NCI-H1417 (cell line): ENCODE measurements at places on chromosomes 6 and 20.

DNA sequence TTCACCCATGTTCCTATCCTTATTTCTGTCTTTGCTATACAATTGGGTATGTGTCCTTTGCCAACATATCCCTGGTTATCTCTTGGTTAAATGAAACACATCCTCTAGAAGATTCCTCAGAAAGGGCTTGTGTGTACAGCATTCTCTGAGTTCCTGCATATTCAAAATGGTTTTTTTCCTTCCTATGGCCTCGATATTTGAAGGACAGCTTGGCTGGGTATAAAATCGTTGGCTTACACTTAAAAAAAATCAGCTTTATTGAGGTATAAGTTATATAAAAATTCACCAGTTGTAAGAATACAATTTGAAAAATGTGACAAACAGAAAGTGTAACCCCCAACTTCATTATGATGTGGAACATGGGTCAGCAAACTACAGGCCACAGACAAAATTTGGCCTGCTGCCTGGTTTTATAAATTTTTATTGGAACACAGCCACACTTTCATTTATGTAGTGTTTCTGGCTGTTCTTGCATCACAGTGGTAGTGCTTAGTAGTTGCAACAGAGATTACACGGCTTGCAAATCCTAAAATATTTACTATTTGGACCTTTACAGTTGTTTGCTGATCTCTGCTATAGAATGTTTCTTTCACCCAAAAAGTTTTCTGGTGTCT is 16.7 kb downstream of the PCMT1 start:
- DNase-seq = no peak

DNA sequence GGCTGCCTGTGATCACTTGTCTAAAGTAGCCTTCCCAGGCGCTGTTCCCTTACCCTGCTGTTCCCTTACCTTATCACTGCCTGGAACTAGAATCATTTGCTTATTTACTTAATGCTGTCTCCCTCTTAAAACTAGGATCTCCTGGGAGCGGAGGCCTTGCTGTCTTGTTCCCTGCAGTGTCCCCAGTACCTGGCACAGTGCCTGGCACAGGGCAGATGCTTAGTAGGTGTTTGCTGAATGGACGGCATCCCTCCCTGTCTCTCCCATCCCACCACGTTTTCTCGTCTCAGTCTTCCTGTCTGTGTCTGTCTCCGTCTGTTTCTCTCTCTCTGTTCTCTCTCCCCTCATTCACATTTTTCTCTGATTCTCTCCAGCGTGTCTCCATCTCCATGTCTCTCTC is 99.9 kb upstream of the MYL9 start:
- no peak for DNase-seq

- no peak for DNase-seq
Observed at GRCh38 chr20:20333866-20334265, 34.0 kb upstream of the INSM1 start.

DNA sequence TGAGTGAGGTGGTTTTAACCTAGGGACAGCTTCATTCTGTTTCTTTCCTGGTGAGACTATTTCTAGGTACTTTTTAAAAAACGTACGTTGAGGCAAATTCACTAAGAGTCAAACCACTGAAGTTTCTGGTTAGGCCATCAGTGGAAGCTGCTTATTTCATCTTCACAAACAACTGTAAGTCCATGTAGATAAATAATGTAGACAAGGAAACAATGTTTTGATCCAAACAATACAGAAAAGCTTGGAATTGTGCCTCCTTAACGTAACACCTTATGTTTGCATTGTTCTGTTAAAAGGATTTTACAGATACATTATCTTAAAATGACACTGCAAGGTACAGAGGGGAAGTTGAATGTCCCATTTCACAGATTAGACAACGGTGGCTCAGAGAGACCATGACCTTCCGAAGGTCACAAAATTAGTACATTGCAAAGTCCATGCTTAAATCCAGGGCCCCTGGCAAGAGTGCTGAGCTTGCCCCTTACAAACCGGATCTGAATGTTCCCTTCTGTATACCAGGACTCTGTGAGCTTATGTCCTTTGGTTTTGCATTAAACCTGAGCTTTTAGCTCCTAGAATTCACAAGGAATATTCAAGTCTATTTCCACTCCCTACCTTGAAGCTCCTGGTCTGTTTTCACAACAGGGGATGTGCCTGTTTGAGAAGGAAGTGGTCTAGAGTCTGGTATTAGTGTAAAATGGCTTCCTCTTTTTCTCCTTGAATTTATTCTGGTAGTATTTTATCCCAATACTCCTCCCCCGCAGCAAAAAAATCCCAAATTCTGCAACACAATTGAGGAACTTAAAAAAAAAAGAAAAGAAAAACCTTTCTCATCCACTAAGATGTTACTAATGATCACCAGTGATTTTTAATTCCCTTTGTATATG is 28.9 kb upstream of the ZNF217 start:
- no peak for DNase-seq

DNA sequence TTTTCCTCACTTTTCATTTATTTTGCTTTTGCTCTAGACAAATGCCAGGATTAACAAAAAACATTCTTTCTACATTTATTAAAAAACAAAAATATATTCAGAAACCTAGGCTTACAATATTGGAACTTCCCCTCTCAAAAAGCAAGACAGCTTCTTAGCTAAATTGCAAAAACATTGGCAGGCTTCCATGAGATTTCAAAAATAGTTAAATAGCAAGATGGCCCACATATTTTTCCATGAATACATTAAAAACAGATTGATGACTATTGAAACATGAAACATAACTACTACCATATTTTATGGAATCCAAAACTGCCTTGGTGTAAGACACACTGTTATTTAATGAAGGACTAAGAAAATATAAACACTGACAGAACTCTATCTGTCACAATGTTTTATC is 92.0 kb downstream of the LY86 start:
- no peak for DNase-seq

- DNase-seq = no peak
Observed at GRCh38 chr20:62545901-62546525, 70.2 kb upstream of the GATA5 start.

GRCh38 chr6:139494376-139494990 is 120.0 kb upstream of the CITED2 start:
- DNase-seq = no peak
